ENCODE measurements at places on chromosomes 6 and 20.

- no peak for DNase-seq
These were observed 17.6 kb upstream of the HLA-A start for GRCh38 chr6:29924731-29925130.

DNA sequence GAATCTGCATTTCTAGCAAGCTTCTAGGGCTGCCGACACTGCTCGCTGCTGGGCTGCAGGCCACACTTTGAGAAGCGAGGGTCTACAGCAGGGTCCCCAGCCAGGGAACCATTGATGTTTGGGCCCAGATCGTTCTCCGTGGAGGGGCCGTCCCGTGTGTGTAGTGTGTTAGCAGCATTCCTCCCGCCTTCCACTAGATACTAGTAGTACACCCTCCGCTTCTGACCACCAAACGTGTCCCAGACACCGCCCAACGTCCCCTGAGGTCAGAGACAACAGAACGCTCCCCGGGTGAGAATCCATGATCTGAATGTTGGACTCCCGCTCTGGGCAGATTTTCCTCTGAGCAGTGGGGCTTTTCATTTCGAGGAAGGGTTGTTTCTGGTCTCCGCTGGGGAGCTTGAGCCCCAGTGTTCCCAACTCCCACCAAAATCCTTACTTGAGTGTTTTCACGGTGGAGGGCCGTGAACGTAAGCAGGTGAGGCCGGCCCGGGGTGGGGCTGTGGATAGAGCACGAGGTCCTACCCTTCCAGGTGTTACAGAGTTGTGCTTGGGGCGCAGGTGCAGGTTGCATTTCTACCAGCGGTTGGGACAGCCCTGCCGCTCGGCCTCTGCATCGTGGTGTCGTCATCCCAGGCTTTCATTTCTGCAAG, 124.6 kb downstream of the SYCP2 start:
- no peak for DNase-seq

DNA sequence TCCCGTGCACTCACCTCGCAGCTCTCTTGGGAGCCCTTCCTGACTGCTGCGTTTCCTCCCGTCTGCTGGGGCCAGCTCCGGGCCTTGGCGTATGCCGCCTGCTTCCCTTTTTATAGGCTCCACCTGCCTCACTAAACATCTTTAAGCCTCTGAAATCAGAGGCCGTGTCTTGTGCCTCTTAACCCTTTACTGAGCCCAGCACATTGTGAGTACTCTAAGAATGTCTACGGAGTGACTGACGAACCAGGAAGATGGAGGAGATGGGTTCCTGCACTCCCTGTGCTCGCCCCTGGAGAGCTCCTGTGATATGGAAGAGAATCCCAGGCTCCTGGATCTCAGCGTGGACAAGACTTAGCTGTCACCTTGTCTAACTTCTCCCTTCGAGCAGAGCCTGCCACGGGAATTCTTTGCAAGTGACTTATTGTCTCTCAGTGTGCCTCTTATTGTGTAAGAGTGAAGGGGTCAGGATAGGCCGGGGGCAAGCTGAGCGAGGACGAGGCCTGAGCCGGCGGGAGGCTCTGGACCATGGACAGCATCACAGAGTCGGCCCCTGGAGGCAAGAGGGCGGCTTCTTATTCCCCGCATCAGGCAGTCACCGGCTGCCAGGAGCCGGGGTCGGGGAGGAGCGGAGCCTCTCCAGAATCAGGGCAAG, 70.9 kb upstream of the CCDC167 start:
- no peak for DNase-seq

DNA sequence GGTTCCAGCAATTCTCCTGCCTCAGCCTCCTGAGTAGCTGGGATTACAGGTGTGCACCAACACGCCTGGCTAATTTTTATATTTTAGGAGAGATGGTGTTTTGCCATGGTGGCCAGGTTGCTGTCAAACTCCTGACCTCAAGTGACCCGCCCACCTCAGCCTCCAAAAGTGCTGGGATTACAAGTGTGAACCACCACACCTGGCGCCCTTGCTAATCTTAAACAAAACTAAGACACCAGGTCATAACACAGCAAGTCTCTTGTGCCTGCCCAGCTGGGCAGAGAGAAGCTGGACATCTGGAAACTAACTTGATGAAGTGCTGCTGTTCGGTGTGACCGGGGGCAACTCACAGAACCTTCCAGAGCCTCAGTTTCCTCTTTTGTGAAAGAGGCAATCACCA, 68.0 kb downstream of the PPP1R3G start:
- DNase-seq: no peak

- DNase-seq: no peak
These were observed 154.3 kb downstream of the NFATC2 start for GRCh38 chr20:51388227-51388626.

DNA sequence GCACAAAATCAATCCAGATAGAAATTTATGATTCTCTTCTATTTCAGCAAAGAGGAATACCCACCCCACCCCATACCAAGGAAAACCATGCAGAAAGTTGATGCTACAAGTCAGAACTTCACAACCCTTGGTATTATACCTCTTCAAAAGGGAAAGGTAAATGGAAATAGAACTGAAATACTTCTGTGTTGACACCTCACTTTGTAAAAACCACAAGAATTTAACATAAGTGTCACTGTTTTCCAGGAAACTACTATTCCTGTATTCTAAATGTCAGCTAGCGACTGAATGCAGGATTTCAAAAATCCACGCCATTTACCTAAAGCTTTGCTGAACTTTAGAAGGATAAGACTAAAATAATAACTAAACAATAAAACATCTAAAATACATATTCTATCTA, 3.6 kb downstream of the CPNE1 start:
- no peak for DNase-seq

- DNase-seq: no peak
These were observed 80.0 kb downstream of the ATRN start for GRCh38 chr20:3550837-3551236.

DNA sequence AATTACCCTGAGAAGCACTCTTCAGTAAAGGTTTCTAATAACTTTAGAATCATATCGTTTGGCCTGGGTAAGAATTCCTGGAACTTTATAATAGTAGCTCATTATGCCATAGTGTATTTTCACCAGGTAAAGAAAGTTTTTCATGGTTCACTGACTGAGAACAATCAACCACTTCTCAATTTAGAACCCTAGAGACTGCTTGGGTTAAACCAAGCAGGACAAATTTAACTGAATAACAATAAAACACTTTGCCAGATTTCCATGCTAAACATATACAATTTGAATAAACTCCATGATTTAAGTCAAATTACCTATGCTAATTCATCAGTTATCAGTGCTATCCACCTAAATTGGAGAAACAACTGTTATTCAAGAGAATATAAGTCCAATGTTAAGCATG, 99.4 kb downstream of the PLG start:
- no peak for DNase-seq

DNA sequence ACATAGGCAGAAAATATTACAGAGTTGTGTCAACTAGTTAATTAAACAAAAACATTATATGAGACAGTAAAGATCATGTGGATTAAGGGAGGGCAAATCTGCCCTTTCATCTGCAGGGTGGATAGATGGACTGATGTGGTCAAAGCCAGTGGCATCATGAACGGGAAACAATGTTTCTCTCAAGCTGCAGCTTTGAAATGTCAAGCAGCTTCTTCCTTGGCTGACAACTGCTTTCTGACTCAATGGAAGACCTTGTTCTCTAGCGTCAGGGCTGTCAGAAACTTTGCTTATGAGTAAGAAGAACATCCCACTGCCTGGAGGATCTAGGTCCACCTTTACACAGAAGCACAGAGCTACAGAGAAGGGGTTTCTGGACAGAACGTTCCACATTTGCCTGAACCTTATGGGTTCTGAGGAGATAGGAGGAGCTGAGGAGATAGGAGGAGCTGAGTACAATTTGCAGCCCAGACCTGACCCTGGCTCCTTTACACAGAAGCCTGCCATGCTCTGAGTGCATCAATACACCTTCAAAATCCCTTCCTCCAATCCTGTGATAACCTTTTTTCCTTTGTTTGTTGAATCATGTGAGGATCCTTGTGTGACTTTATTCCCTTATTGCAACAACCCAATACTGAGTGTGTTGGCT, 6.1 kb downstream of the CST5 start:
- DNase-seq: no peak

- DNase-seq: no peak
These were observed 44.4 kb downstream of the RNF144B start for GRCh38 chr6:18431581-18431980.

- no peak for DNase-seq
These were observed 65.8 kb upstream of the THEMIS start for GRCh38 chr6:127966616-127967015.

DNA sequence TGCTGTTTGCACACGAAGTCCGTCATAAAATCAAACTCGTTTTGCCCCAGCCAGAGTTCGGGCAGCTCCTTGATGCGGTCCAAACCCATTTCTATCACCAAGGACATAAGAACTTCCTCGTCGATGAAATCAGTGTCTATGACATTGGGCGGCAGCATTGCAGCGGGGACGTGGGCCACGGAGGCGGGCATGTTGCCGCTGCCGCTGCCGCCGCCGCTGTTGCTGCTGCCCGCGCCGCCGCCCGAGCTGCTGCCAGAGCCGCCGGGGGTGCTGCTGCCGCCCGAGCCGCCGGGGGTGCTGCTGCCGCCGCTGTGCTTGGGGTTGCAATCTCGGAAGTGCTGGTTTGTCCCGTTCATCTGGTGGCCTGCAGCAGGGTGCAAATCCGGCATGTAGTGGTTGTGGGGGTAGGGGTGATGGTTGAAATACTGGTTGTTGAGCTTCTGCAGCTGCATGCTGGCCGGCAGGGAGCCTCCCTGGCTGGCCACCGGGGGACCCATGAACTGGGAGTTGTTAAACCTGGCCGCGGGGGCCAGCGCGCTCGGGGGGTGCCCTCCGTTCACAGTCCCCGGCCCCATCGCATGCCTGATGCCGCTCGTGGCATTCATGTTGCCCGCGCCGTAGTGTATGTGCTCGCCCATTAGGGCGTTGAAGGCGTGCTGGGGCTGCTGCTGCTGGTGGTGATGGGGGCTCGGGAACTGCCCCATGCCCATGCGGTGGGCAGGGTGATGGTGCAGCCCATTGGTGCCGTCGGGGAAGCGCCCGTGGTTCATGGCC, 1.1 kb downstream of the CITED2 start:
- peak; percentile 84 for DNase-seq

- DNase-seq: no peak
These were observed 119.7 kb downstream of the SH3BGRL2 start for GRCh38 chr6:79750806-79751205.

DNA sequence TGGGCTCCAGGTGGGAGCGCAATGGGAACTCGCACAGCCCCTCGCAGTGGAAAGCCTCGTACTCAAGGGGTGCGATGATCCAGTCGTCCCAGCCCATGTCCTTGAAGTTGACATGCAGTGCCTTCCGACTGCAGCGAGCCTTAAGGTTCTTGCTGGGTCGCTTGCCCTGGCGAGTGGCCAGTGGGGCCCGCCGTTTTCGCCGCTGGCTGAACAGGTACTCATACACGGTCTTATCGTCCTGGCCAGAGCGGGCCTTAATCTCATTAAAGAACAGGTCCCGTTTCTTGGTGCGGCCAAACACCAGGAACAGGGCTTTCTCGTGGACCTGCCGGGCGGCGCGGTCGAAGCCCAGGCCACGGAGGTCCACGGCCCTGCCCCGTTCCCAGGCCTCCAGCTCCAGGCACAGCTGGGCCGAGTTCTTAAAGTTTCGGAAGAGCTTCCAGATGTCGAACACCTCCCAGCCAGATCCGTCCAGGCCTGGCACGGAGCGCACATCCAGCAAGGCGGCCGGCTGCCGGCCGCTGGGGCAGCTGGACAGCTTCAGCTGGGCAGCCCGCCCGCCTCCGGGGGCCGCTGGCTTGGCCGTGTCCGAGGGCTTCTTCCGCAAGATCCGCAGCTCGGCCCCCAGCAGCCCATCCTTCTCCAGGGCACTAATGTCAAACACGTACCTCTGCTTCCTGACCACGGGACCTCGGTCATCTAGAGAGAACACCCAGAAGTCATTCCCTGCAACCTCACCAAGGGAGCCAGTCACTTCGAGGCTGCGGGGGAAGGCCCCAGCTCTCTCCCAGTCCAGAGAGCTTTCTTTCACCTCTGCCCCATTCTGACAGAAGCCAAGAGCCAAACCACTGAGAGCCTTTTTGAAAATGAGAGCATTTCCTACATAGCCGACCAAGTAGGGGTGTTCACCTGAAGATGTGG, 3.7 kb downstream of the GDF5 start:
- DNase-seq: no peak

Data from CD8-positive, alpha-beta memory T cell (primary cell).